Effector CD8-positive, alpha-beta T cell (primary cell): ENCODE measurements at places on chromosomes 7 and 10.

DNA sequence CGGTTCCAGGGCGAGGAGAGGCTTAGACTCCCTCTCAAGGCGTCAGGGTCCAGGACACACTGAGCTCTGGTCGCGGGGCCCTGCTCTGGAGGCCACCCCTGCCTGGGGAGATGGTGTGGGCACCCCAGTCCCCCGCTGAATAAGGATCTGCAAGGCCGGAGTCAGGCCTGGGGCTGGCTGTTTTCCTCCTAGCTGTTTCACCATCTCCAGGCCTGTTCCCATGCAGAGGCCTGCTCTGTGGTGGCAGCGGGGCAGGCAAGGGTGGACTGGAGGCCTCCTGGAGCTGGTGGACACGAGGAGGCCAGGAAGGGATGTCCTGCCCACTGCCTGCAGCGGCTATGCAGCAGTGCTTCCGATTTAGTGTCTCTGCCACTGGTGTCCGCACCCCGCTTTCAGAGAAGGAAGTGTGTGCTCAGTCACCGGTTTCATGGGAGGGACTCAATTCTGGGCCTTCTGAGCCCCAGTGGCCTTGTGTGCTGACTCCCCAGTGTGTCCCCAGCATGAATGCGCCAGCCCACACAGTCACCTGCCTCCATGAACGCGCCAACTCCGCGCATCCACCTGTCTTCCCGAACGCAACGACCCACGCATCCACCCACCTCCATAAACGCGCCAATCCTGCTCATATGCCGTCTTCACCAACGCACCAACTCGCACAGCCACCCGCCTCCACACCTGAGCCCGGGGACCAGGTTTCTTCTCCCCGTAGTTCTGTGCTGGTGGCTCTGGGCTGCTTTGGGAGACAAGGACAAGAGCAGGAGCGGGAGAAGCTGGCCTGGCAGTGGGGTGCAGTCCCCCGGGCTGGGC, 14.5 kb upstream of the GPR146 start:
- DNase-seq: no peak

- no peak for DNase-seq
Observed at GRCh38 chr7:90839316-90839715, 243.2 kb downstream of the CDK14 start.

GRCh38 chr7:86592185-86592584, 51.5 kb upstream of the GRM3 start:
- no peak for DNase-seq

DNA sequence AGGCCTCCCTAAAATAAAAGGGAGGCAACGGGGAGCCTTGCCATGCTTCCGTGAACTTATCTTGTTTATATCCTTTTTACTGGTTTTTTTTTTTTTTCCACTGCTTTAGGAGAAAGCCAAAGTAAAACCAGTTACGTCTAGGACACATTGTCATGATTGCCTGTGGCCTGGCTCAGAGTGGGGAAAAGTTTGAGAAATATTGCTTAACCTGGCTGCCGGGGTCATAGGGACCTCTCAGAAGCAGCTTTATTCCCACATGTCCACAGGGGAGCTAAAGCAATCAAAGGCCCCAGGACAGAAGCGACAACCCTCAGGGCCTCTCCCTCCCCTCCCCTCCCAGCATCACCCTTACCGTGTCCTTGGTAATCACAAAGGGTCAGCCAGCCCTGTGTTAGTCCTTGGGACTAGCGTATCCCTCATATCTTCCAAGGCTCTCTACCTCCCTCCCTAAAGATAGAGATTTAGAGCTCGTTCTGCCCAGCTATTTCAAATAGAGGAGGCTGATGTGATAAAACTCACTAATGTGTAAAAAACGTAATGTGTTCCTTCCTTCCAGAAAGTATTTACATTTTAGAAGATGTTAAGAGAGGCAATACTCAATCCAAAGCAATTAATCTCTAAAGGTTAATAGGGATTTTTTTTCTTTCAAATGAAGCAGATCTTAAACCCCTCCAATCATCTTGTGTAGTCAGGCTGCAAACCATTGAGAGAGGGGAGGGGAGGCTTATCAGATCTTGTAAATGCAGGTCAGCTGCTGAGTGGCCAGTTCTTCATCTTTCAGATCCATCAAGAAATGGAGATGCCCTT, 64.8 kb upstream of the PRKAR2B start:
- DNase-seq: no peak

DNA sequence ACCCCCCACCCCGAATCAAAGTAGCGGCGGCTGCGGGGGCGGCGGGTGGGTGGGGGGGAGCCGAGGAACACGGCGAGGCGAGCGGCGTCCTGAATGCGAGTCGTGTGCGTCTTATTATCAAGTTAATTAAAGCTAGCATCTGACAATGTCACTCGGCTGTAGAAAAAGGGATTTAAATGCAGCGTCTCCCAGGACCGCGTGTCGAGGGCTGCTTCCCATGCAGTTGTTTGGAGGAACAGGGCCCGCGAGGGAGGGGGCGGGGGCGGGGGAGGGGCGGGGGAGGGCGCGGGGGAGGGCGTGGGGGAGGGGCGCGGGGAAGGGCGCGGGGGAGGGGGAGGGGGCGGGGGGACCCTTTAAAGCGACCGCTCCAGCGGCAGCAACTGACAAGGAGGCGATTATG, 2.7 kb upstream of the UNCX start:
- no peak for DNase-seq

DNA sequence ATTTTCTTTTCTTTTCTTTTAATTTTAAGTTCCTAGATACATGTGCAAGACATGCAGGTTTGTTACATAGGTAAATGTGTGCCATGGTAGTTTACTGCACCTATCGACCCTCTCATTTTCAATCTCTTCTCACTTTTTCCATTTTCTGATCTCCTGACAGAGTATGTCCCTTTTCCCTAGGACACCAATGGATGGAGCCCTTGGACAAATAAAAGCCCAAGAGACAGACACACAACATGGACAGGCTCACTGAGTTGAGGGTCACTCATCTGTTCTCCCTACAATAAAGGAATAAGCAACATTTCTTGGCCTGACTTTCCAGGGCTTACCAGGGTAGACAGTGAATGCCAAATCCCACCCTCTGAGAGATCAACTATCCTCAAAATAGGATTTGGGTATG, 15.2 kb upstream of the UBE2D1 start:
- DNase-seq: no peak

DNA sequence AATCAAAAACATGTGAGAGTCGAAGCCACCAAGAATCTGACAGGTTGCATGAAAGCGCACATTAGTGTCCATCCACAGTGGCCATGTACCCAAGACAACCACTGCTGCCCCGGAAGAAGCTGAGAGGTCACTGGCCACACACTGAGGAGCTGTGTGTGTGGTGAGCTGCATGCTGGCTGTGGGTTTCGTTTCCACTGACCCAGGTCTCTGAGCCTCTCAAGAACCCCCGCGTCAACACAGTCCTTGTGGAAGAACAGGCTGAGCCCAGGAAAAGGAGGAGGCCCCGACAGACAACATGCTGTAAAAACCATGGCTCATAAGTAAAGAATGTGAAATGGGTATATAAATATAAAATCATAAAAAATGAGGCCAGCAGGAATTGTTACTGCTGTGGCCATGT, 8.2 kb downstream of the VIPR2 start:
- DNase-seq: no peak

GRCh38 chr7:23514755-23515154, 17.0 kb downstream of the TRA2A start:
- no peak for DNase-seq

DNA sequence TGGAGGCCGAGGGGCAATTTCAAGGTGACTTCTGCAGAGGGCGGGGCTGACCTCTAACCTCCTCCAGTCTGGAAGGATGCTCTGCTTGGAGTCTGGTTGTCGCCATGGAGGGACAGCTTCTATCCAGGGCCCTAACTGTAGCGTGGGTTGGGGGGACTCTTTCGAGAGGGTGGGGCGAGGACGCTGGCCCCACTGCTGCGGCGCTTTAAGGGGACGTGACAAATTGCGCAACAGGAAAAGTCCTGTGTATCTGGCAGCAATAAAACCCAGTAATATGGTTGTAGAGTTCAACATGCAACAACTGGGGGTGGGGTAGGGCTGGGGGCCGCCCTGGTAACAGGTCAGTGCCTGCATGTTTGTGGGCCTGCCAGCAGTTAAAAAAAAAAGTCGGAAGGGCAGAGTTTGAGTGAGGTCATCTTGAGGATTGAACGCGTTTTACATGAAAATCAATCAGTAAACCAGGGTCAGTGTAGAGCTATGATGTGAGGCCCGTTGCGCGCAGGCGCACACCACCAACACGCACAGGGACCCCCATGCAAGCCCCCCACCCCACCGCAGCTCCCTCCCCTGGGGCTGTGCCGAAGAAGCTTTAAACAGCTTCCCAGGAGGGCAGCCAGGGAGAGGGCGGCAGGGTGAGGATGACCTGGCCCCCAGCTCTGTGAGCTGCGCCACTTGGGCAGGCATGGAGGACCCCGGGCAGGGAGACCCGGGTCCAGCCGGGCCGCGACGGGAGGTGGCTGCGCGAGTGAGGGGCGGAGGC, 4.3 kb downstream of the SHH start:
- no peak for DNase-seq

DNA sequence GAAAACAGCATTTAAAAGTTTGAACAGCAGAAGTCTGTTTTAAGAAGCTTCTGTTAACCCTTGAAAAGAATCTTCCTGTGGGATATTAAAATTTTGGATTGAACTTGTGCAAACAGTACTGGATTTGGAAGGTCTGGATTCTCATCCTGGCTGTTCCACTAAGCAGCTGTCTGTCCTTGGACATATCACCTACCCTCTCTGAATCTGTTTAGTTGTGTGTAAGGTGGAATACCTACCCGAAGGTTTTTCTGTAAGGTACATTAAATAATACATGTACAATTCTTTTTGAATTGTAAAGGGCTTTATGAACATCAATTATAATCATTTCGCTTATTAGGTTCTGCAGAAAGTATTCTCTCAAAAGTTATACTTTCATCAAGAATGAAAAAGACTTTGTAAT, 2.2 kb downstream of the PDCD4 start:
- no peak for DNase-seq

DNA sequence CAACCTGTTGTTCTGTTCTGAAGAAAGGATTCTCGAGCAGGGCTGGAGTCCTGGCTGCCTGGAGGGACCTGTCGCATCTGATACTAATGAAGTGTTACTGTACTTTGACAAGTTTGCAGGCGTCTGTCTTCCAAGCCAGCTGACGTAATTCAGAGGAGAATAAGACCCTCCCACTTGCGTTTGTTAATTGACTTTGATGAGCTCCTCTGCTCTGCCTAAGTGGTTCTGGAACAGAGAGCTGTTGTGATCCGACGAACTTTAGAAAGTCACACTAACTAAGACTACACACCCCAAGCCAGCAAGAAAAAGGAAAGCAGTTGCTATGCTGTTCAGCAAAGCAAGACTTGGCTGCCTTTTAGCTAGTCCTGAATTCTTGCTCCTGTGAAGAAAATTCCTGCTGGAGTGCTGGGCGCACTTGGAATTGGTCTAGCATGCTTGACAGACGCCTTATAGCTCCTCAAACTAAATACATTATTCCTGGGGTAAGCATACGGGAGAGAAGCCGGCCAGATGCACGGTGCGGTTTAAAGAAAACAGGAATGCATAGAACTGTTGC, 200.3 kb downstream of the CACNB2 start:
- no peak for DNase-seq

DNA sequence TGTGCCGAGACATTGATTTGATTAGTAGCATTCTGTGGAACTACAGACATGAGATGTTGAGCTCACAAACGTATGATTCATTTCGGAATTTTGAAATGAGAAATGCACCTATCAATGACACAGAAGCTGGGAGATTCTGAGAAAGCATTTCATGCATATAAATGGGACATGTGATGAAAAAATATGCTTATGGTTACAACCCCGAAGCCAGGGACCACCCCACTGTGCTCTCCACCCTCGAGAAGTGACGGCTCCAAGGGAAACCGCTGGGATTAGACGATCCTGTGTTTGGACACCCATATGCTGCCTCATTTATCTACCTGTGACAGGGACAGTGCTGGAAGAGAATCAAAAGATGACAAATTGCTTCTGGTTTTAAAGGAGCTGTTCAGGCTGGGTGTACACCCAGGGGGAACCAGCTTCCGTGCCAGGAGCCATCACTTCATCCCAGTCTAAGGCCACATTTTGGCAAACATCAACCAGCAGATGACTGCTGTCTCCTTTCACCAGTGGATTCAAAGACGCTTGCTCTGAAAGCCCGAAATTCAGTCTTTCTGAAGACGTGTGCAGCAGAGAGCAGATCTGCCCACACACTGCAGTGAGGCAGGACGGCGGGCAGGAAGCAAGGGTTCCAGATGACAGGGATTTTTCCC, 109.9 kb downstream of the ATXN7L1 start:
- no peak for DNase-seq
